ENCODE measurements at places on chromosomes 1 and 21.

DNA sequence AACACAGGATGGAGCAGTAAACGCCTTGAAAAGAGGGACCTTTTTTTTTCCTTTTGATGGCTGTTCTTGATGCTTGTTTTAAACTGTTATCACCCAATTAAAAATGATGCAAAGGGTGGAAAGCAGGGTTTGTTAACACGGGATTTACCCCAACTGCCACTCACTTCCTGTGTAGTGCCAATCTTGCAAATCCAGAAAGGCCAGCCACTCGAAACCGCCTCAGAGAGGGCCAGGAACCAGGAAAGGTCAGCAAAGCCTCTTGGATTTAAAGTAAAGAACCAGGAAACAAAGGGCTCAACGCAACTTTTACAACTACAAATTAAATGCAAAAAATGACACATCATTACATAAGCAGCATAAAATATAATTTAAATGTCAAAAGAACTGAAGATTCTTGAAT, 347.4 kb downstream of the PDE4B start:
- no peak for DNase-seq

DNA sequence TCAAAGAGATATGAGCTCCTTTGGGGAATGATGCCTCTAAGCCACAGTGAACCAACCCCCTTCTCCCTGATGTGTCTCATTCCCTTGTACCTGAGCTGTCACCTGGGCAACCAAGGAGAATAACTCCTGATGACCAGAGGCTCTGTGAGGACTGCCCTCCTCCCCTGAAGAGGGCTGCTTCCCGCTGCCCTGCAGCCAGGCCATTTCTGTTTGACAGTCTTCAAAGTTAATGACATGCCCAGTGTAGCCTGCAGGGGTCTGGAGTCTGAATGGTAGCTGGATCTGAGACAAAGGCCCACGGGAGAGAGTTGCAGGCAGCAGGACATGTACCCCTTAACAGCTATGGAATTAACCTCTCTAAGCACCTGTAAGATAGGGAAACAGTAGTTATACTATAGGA, 3.4 kb upstream of the SLFNL1 start:
- no peak for DNase-seq

- peak; percentile 4 for DNase-seq
Observed at GRCh38 chr1:83999316-83999819, 436 bp upstream of the TTLL7 start.

DNA sequence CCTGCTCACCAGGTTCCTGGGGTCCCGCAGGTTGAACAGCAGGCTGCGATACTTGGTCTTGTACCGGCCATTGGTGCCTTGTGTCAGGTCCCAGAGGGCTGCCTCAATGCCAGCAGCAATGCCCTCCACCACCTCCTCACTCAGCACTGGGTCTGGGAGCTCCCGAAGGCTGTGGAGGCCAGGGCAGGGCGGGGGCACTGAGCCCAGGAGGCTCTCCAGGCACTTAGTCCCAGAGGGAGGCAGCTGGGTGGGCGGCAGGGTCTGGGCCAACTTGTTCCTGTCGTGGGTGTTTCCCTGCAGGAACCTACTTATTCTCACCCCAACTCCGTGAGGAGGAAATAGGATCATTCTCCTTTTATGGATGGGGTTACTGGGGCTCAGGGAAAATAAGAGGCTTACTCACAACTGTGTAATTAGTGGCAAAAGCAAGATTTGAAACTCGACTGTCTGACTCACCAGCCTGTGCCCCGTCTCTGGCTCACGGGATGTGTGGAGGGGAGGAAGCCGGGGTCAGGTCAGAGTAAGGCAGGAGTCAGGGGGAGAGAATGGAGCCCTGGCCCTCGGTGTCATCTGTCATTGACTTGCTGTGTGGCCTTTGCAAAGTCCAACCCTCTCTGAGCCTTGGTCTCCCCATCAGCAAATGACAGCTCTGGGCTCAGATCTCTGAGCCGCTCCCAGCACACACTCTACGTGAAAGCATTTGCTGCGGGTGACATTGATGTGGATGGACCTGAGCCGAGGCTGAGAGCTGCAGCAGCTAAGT, 17.2 kb downstream of the SPOCD1 start:
- DNase-seq, result peak; percentile 81

DNA sequence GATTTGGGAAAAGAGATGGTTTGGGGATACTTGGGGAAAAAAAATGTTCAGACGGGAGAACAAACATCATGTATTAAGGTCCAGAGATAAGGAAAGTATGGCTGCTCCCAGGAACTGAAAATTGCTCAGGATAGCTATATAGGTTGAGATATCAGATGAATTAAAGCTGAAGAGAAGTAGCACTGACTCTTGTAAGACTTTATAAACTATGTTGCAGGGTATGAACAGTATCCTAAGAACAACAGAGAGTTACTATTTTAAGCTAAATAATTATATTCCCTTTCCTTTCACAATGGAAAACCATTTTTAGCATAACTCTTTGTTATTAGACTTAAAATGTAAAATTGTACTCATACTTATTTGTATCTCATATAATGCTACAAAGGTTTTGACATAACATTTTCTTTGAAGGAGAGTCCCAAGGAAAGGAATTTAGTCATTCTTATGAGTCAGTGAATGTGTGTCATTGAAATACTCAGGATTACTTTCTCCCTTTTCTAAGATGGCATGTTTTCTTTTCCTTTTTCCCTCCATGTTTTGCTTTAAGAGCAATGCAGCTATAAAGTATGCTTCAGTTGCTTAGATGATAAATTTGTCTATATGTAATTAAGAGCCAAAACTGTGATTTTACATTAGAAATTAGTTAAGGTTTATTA, 139.4 kb upstream of the KIAA1614 start:
- DNase-seq, result no peak

DNA sequence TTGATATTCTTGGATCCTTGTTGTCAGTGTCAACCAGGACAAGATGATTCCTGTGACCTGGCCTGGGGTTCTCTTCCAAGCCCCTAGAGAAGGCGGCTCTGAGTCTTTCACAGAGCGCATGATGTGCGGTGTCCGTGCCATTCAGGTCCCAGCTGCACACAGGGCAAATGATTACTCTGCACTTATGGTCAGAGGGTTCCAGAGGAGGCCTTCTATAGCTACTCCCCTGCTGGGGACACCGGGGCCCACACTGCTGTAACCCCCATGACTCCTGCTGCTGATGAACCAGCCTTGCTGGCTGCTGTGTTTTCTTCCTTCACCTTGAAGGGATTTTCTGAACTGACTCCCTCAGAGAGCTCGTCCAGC, 1.5 kb downstream of the PTGFRN start:
- DNase-seq, result no peak
